OCI-LY7 (cell line): ENCODE measurements at places on chromosomes 2 and 18.
A peak's percentile ranks its signal among the peaks of the same experiment; 100 is the strongest.

DNA sequence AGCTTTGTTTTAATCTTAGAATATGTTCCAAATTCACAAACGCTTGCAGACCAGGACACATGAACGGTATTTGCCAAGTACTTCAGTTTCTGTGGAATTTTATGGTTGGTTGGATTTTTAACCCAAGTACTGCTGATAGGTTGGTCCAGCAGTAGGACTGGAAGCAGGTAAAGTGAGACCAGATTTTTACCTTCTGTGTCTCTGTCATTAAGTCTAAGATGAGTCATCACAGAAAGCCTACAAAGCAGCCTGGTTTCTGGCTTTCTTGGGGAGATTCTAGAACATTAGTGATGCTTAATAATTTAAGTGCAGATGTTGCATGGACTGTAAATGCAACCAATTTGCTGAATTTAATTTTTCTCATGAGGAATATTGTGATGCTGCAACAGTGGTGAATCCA lies 100.5 kb downstream of the SCG2 start:
- DNase-seq = no peak

DNA sequence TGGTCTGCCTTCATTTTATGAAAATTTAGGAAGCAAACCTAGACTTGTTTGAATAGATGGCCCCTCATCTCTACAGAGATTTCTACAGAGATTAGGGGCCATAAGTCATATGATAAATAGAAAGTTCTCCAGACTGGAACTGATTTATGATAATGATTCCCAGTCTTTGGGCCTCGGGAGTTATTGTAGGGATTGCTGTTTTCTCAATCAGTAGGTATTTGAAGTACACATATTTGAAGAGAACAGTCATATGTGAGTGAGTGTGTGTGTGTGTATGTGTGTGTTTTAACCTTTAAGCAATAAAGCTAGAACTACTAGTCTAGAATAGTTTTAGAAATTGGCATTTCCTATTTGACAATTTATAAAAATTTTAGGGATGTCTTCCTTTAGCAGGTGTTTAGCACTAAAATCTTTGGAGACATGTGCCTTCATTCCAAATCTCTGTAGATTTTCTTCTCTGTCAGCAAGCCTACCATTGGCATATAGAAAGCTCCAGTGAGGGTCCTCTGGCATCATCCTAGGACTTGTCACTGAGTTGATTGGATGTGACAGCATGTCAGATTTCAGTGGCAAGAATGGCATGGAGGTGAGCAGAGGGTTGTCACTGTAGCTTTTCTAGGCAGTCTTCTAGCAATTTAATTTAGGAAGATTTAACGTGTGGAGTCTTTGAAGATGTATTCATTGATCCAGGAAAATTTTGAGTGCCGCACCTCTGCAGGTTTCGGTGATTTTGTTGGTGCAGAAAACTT lies 71.2 kb downstream of the MYO1B start:
- DNase-seq = no peak

- no peak for DNase-seq
Measured at GRCh38 chr2:63680455-63680854, 91.7 kb downstream of the MDH1 start.

DNA sequence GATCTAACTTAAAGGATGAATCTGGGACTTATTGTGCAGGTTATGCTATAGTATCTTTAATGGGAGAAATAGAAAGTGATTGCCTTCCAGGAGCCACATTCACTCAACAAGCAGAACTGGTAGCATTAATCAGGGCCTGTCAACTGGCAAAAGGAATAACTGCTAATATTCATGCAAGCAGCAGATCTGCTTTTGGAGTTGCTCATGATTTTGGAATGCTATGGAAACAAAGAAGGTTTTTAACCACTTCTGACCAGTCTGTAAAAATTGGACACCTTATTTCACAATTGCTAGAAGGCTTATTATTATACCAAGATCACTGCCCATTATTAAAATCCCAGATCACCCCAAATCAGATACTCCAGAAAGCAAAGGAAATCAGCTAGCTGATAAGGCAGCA lies 200.4 kb downstream of the MREG start:
- no peak for DNase-seq

- DNase-seq = no peak
Measured at GRCh38 chr2:43284967-43285366, 58.6 kb upstream of the ZFP36L2 start.

- DNase-seq = no peak
Measured at GRCh38 chr2:181054256-181054655, 73.9 kb downstream of the UBE2E3 start.

- no peak for DNase-seq
Measured at GRCh38 chr2:204900487-204900886, 355.2 kb downstream of the PARD3B start.

GRCh38 chr2:94871226-94872087 lies at the start of gene TEKT4:
TSS of gene TEKT4 (plus strand) at chr2:94871430. CDS start at chr2:94871580, 150 bp downstream.
- no peak for DNase-seq

DNA sequence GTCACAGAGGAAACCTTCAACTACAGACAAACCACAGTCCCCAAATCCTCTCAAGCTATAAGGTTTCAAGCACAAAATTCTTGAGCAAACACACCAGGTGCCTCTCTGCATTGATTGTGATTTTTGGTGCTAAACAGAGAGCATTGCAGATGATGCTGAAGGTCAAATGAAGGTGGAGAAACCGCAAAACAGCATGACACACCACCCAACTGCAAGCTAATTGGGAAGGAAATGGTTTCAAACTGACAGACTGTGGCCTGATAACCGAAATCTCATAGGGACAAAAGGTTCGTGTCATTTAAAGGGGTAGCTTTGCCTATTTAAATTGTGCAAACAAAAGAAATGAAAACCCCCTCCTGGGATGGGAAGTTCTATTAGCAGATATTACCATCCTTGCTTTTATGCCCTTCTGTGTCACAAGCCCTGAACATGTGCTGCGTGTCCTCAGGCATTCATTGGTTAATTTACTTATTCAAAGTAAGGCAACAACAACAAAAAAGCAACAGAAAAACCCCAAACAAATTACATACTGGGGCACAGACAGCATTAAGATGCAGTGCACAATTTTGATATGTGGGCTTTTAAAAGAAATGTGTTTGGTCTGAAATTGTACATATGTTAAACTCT lies 154.9 kb downstream of the AQP4 start:
- DNase-seq = peak; percentile 5

GRCh38 chr2:195686564-195686963 lies 29.5 kb downstream of the SLC39A10 start:
- no peak for DNase-seq

DNA sequence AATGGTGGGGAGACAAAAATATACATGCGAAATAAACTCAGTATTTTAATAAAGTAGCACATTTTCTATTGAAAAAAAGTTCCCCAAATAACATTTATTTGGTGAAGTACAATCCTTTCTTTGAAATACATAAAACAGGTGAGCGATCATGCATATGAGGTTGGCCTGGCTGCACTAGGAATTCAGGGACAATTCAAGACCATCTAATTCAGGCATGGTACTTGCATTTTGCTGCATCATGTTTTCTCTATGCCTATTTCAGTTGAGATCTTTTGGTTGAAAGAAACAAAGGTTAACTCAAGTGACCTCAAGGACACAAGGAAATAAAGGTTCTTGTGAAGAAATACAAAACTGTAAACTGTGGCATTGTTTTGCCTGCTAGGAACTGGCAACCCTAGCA lies 19.8 kb upstream of the TAF4B start:
- DNase-seq = no peak

DNA sequence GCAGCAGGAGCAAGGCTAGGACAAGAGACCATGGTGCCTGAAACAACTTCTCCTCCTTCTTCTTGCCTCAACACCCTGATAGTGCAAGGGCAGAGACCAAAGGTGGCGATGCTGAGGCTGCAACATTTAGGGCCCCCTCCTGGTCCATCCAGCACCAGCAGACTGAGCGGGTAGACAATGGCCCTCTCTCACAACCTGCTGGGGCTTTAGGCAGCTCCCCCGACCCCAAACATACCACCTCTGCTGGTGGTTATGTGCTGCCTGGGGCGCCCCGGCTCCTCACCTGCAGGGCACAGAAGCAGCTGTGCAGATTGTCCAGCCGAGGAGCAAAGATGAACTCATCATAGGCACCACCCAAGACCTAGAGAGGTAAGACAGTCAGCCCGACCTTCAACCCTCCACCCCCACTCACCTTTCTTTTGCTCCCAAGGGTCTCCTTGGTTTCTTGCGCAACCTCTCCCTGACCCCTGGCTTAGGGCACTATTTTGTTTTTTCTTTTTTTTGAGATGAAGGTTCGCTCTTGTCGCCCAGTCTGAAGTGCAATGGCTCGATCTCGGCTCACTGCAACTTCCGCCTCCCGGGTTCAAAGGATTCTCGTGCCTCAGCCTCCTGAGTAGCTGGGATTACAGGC lies 3.5 kb downstream of the DNPEP start:
- DNase-seq = no peak

GRCh38 chr18:79422022-79422782 lies 26.5 kb downstream of the NFATC1 start:
- DNase-seq = no peak

DNA sequence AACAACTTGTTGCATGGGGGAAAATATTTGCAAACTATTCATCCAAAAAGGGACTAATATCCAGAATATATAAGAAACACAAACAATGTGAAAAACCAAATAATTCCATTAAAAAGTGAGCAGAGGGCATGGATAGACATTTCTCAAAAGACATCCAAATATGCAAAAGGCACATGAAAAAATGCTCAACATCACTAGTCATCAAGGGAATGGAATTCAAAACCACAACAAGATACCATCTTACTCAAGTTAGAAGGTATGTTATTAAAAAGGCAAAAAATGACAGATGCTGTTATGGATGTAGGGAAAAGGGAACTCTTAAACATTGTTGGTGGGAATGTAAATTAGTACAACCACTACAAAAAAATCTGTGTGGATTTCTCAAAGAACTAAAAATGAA lies 396.5 kb downstream of the CCDC85A start:
- no peak for DNase-seq

GRCh38 chr2:9780368-9781130 lies 62.7 kb upstream of the TAF1B start:
- no peak for DNase-seq

- no peak for DNase-seq
Measured at GRCh38 chr2:163247847-163248220, 409.3 kb upstream of the KCNH7 start.

DNA sequence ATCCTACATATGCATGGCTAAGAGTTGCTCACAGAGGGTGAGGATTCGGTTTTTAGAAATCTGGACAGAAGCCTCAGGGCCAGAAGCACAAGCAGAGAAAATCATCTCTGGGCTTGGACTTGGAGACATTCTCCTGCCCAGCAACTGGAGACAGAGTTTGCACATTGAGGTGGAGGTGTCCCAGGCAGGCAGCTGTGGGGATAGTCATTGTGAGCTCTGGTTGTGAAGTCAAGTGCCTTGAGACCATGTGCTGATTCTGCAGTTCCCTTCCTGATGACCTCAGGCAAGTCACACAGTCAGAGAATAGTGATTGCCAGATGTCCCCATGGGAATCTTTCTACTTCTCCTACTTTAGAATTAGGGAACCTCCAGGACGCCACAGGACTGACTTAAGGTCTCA lies 108.4 kb upstream of the LDAH start:
- DNase-seq = no peak

GRCh38 chr2:232839411-232840079 lies 30.5 kb upstream of the SNORC start:
- DNase-seq = no peak

- DNase-seq = no peak
Measured at GRCh38 chr2:201218780-201219179, 35.8 kb downstream of the CASP10 start.

DNA sequence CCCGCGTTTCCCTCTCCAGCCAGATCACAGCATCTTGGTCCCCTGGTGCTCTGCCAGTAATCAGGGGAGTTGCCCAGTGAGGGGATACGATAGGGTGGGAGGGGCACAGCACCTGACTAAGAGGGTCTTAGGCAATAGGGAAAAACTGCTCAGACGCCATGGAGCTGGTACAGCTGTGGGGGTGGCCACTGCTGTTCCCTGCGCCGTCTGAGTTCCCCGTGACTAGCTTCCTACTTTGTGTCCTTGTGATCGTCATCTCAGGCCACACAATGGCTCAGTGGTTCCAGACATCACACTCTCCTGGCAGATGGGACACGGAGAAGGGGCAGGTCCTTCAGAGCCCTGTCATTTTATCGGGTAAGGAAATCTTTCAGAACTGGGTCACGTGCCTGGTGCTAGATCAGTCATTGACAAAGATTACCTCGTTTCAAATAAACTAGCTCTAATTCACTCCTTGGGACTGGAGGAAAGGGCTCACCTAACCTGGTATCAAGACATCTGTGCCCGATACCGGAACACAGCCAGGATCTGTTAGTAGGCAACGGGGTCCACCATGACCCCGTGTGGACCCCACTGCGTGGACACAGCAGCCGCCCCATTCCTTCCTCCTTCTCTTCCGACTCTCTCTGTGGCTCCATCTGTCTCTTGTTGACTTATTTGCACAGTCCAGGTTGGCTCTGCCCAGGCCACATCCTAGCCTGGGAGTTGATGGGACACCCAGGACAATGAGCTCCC lies 101.6 kb downstream of the PTGR3 start:
- no peak for DNase-seq

- DNase-seq = no peak
Measured at GRCh38 chr18:55406451-55406991, 181.5 kb downstream of the TCF4 start.

- peak; percentile 10 for DNase-seq
Measured at GRCh38 chr2:118223511-118223991, 135.3 kb downstream of the INSIG2 start.

DNA sequence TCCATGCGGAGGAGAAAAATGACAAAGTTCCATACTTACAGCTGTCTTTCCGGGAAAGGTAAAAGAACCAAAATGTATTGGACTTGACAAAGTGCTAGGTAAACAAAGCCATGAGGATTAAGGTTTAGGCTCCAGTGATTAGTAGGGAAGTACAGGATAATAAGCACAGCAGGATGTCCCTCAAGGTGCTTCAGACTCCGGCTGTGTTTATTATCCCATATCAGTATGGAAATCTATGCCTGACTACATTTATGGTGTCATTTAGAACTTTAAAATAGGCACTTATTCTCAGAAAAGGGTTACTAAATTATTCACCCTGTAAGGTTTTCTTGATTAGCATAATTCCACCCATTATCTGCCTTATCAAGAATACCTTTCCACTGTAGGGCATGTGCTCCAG lies 136.3 kb upstream of the CCDC68 start:
- DNase-seq = no peak

GRCh38 chr18:25164211-25164847 lies 187.6 kb downstream of the ZNF521 start:
- peak; percentile 11 for DNase-seq

GRCh38 chr2:180291060-180291459 lies 284.0 kb upstream of the CWC22 start:
- no peak for DNase-seq
